ENCODE measurements at places on chromosomes 6 and 20.

- no peak for DNase-seq
These were observed 37.7 kb downstream of the MAP3K4 start for GRCh38 chr6:161029195-161029809.

GRCh38 chr6:76892542-76892941, 570.7 kb downstream of the HTR1B start:
- DNase-seq: no peak

DNA sequence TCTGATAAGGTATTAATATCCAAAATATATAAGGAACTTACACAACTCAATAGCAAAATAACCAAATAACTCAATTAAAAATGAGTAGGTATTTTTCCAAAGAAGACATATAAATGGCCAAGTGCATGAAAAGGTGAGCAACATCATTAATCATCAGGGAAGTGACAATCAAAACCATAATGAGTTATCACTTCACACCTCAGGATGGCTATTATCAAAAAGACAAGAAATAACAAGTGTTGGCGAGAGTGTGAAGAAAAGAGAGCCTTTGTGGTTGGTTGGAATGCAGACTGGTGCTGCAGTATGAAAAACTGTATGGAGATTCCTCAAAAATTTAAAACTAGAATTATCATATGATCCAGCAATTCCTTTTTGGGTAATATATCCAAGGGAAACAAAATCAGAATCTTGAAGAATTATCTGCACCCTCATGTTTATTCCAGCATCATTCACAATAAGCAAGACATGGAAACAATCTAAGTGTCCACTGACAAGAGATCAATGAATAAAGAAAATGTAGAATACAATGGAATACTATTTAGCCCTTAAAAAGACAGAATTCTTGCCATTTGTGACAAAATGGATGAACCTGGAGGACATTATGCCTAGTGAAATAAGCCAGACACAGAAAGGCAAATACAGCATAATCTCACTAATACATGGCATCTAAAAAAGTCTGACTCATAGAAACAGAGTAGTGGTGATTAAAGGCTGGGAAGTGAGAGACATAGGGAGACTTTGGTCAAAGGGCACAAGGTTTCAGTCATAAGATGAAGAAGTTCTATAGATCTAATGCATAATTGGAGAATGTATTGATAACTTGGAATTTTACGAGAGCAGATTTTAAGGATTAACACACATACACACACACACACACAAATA, 175.6 kb downstream of the FOXA2 start:
- DNase-seq: no peak

DNA sequence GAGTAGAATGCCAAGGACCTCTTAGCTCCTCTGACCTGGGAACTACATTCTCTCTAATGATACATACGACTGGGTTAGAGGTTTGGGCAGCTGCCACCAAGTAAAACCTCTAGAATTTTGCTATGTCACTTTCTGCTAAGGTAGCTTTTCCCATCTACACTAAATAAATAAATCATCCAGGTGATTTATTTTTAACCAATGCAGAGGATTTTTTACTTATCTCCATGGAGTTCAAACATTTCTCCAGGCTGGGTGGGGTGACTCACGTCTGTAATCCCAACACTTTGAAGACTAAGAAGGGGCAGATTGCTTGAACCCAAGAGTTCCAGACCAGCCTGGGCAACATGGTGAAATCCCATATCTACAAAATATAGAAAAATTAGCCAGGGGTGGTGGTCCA, 27.1 kb downstream of the HNF4A start:
- DNase-seq: no peak

GRCh38 chr20:59087829-59088433, 45.3 kb upstream of the PRELID3B start:
- DNase-seq: peak; percentile 83

- no peak for DNase-seq
These were observed 18.4 kb upstream of the FAM50B start for GRCh38 chr6:3830806-3831205.

GRCh38 chr6:85130743-85131142, 319.1 kb upstream of the NT5E start:
- DNase-seq: no peak

GRCh38 chr6:134097114-134097707, 44.8 kb upstream of the SLC2A12 start:
- DNase-seq: peak; percentile 8

Measured in activated naive CD4-positive, alpha-beta T cell (primary cell).